Fibroblast of skin of right biceps (primary cell): ENCODE measurements at places on chromosomes 12 and 14.

DNA sequence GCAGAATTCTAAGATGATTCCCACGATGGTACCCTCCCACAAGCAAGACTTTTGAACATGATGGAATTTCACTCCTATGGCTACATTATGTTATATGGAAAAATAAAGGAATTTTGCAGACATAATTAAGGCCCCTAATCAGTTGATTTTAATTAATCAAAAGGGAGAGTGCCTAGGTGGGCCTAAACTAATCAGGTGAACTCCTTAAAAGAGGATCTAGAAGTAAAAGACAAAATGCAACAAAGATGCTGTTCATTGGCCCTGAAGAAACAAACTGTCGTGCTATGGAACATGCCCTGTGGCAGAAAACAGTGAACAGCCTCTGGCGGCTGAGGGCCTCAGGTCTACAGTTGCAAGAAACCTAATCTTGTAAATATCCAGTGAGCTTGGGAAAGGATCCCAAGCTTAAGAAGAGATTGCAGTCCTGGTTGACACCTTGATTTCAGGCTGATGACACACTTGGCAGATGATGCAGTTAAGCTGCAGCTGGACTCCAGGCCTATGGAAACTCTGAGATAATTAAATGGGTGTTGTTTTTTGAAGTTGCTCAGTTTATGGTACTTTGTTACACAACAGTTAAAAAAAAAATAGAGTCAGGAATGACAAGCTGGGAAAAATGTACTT lies 13.8 kb downstream of the TMCC3 start:
- no peak for DNase-seq

DNA sequence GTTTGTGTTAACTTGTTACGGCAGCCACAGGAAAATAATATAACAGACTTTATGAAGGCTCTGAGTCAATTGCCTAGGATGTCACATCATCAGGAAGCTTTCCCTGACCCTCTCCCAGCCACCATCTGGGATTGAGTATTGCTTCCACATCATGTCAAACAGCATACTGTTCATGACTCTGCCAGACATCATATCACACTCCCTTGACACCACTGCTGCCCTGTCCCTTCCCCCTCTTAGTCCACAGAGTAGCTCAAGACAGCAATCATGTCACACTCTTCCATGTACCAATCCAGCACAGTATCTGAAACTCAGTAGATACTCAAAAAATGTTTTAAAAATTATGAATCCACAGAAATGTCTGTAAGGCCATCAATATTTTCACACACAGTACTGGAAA lies 168.0 kb downstream of the PIK3C2G start:
- DNase-seq, result no peak

GRCh38 chr14:23543403-23543802 lies 8.2 kb downstream of the ZFHX2 start:
- DNase-seq, result no peak

DNA sequence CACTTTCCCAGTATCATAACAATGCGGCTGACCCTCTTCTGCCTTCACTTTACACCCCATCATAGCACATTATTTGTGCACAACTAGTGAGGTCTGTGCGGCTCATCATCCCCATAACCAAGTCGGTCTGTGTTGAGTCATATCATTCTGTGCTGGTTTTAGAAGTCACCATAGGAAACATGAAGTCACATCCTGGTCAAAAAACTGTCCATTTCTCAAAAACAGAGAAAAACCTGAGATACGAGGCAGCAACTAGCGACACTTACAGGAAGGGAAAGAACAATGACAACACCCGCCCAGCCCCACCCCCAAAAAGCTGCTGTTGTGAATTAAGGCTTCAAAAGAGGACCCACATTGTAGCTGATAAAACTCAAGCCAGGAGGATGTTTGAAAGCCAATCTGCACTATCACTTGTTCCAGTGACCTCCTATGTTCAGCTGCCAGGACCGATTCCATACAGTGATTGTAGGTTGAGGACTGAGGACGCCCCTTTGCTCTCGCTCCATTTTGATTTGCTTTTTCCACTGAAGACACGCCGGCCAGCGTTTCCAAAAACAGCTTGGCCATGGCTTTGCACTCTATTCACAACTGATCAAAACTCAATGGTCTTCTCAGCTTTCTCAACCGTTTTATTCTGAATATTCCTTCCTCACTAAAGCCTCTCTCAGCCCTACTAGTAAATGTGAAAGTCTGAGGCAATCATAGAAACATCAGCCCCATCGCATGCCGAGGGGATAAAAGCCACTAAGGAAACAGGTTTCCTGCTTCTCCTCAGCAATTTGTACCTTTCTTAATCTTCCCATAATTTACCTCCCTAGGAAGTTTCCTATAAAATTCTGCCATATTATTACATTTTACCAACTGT lies 87.5 kb downstream of the DUSP16 start:
- DNase-seq, result peak; percentile 34

GRCh38 chr12:81146228-81147225 lies 68.6 kb downstream of the ACSS3 start:
- DNase-seq, result no peak

DNA sequence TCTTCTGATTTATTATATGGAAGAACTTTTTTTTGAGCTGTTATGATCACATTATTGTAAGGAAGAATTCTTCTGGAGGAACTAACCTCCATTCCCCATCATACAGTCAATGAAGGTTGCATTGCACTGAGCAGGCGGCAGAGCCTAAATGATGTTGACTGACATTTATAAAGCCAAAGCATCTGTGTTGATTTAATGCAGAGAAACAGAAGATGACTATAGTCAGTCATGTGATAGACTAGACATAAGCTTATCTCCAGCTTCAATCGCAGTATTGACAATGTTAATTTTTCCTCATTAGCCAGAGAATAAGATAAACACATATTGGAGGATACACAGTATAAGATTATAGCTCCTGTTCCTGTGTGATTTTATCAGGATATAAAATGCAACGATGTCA lies 82.0 kb downstream of the PRICKLE1 start:
- no peak for DNase-seq

- no peak for DNase-seq
These were observed 788 bp downstream of the TEX52 start for GRCh38 chr12:2856051-2856450.

GRCh38 chr14:72752034-72752412 lies 141.9 kb downstream of the DPF3 start:
- no peak for DNase-seq

GRCh38 chr12:5973461-5974115 lies 28.5 kb upstream of the ANO2 start:
- no peak for DNase-seq

- DNase-seq, result peak; percentile 83
These were observed 594 bp downstream of the ARHGDIB start for GRCh38 chr12:14960548-14961465.

GRCh38 chr14:40838601-40839000 lies 768.1 kb upstream of the LRFN5 start:
- no peak for DNase-seq

- no peak for DNase-seq
These were observed 294.9 kb downstream of the FOXN3 start for GRCh38 chr14:89121968-89122620.

DNA sequence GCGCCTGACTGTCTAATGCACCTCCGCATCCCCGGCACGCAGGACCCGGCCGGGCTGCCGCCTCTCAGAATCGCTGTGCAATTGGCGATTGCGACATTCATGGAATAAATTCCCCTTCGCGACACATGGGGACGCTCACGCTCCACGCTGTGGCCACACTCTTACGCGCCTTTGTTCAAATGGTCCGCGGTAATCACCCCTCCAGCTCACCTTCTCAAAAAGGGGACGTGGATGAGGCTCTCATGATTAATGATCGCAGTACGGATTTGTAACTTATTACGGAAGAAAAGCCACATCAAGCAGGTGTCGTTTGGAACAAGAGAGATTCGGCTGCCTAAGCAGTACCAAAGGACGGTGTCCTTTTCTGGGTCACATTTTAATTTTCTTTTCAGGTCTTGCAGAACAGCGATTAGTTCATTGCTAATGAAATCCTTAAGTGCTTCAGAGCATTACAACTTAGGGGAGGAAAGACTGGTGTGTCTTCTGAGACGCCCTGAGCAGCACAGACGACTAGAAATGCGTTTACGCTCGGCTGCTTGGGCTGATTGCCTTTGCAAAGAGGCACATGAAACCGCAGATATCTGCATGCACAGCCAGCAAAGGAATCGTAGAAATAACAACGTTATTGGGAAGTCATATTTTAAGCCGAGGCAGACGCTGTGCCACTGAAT lies 37.3 kb upstream of the ADGRD1 start:
- peak; percentile 54 for DNase-seq

DNA sequence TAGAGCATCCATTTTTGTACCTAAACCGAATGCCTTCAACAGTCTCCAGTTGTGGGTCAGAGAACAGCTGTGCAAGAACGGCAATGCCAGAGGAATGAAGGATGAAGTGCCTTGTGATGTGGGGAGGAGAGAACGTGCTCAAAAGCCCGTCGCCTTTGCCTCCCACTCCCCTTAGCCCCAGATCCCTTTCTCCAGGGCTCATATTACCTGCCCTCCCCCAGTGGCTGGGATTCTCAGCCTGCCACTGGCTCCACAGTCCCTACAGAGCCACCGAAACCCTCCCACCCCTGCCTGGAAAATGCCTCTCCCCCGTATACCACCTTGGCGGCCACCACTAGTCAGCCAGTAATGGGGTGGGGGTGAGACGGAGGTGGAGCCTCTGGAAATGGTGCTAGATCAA lies 158.5 kb downstream of the ZFP36L1 start:
- DNase-seq, result no peak

- peak; percentile 51 for DNase-seq
These were observed 45.5 kb downstream of the EML1 start for GRCh38 chr14:99838639-99839134.

DNA sequence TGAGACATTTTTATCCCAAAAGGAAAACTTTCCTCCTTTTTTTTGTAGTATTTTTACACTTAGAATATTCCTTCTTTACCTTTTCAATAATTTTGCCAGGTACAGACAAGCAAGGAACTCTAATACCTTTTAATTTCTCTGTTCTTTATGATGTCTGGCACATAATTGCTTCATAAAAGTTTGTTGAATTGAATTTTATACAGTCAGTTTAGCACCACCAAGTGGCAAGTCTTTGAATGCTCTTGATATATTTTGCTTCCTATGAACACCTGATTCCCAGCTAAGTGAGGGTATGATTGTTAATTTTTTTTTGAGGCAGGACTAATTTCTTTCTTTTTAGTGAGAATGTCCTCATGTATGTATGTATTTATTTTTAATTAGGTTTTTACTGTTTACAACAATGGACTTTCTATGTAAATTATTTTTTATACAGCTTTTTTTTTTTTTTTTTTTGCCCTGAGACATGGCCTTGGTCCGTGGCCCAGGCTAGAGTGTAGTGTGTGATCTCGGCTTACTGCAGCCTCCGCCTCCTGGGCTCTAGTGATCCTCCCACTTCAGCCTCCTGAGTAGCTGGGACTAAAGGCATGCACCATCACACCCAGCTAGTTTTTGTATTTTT lies 6.9 kb downstream of the TBC1D15 start:
- DNase-seq, result peak; percentile 28

GRCh38 chr12:67506739-67507138 lies 141.8 kb upstream of the DYRK2 start:
- DNase-seq, result no peak

GRCh38 chr12:93979189-93979588 lies 169.2 kb upstream of the PLXNC1 start:
- DNase-seq, result no peak

DNA sequence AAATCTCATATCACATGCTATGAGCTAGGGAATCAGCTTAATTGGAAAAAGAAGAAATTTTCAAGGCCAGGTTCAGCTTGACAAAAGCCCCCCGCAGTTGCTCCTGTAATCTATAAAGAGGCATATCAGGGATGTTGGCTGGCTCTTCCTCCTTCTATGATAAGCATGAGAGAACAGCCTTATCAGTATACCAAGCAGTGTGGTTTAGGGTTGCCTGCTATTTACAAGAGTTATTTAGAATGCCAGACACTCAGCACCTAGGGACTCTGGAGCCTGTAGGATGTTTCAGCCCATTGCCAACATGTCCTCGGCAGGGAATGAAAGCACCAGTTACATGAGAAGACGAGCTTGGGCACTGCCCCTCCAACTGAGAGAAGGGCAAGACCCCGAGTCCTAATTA lies 89.5 kb upstream of the TMPO start:
- no peak for DNase-seq

DNA sequence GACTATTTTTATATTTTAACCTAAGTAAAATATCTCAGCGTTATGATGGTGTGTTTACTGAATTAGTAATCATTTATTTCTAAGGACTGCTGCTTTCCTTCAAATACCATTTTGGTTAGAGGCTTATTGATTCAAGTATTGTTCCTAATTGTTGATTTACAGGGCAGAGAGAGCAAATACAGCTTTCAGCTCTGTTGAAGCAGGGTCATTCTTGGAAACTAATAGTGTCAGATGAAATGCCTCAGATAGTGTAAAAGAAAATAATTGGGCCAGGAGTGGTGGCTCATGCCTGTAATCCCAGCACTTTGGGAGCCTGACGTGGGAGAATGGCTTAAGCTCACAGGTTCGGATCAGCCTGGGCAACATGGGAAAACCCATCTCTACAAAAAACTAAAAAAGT lies 249.3 kb downstream of the FUT8 start:
- DNase-seq, result no peak

DNA sequence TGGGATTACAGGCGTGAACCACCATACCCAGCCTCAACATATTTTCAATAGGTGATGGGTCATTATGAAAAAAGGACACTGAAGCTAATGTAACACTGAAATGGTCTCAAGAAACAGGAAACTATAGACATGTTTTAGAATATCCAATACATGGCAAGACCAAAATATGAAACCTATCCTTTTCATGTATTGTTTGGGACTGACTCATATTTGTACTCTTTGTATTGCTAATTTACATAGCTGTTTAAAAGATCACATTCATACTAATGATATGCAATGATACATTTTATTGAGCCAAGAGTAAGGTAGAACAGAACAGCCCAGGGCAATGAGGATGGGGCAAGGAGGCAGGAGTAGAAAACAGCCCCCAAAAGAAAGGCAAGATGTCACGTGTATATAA lies 32.6 kb downstream of the RESF1 start:
- no peak for DNase-seq

DNA sequence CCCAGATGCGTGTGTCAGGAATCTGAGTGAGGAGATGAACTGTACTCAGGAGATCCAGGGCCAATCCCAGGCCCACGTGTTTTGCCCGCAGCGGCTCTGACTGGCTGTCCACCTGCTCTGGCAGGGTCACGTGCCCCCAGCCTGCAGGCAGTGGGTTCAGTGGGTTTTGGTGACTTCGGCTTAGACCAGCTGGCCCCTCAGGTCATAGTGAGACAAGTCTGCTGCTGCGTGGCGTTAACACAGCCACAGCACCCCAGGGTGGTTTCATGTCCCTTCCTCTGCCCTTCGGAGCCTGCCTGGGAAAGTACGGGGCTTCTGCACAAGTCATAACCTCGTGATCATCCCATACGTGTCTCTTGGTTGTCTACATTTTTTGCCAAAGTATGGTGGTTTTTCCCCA lies 2.6 kb downstream of the FBRSL1 start:
- DNase-seq, result no peak

DNA sequence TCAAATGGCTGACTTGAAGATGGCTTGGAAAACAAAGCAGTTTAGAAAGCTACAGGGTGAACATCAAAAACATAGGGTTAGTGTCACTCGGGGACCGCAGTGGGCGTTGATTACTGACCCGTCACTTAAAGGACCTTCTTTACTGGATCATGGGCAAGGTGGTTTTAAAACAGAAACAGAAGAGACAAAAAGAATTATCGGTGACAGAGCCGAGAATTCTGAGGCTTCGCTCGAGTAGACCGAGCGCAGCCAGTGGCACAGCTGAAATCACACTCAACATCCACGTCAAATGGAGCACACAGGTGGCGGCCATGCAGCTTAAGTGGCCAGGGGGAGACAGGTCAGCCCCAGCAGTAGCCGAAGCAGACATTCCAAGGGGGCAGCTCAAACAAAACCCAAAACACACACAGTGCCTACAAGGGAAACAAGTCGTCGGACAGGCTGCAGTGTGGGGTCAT lies 17.3 kb downstream of the SNRNP35 start:
- DNase-seq, result no peak
